Hindlimb muscle (tissue), 1 donor: ENCODE measurements at places on chromosomes 12 and 14. TPM values are rescaled to one million over a fixed set of nuclear protein-coding genes. Genes with fewer than 3 reads are reported as not detected.

GRCh38 chr12:53701518-53702264 is 25.6 kb downstream of the CALCOCO1 start:
- peak; percentile 85 for DNase-seq

DNA sequence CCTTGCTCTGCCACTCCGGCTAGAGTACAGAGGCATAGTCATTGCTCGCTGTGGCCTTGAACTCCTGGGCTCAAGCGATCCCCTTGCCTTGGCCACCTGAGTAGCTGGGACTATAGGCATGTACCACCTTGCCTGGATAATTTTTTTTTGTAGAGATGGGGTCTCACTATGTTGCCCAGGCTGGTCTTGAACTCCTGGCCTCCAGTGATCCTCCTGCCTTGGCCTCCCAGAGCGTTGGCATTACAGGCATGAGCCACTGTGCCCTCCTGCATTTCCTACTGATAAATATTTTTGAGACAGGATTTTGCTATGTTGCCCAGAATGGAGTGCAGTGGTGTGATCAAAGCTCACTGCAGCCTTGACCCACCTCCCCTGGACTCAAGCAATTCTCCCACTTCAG is 9.4 kb downstream of the EMG1 start:
- no peak for DNase-seq

DNA sequence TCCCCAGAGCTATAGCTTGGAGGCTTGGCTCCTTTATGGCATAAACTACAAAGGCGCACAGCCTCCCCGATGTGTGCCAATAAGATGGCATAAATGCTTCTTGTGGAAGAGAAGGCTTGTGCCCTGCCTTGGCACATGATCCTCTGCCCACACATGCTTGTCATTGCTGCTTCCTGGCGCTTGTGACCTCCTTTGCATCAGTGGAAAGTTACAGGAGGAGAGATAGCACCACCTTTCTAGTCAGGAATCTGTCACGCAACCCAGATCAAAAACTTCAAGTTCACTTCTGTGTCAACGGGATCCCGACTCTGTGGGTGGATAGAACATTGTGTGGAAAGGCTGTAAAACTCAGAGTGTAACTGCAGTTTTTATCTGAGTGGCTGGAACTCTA is 183.8 kb upstream of the HIF1A start:
- no peak for DNase-seq

GRCh38 chr12:47156167-47156736 is 76.5 kb upstream of the AMIGO2 start:
- DNase-seq, result no peak

Gene USP15
- polyA plus RNA-seq, result 40.2 TPM
